ENCODE measurements at places on chromosomes 7 and 10.
A peak's percentile ranks its signal among the peaks of the same experiment; 100 is the strongest.

DNA sequence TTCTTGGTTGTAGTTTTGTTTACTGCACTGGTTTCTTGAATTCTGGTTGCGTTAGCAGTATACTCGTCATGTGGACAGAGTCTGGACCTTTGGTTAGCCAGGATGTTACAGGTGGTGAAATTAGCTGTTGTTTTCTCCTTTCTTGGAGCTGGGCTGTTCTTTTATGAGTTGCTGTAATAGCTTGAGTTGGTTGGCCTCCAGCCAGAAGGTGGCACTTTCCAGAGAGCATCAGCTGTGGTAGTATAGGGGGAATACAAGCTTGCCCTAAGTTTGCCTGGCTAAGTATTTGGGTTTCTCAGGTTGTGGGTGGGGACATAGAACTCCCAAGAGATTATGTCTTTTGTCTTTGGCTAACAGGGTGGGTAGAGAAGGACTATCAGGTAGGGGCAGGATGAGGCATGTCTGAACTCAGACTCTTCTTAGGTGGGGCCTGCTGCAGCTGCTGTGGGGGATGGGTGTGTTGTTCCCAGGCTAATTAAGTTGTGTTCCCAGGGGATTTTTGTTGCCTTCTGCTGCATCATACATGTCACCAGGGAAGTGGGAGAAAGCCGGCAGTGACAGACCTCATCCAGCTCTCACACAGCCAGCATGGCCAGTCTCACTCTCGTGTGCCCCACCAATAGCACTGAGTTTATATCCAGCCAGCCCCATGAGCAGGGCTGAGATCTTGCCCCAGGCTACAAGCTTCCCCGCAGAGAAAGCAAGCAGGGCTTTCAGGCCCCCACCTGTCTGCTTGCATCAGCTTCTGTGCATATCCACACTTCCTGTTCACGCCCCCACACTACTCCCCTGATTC is 246.7 kb upstream of the TPK1 start:
- no peak for DNase-seq

DNA sequence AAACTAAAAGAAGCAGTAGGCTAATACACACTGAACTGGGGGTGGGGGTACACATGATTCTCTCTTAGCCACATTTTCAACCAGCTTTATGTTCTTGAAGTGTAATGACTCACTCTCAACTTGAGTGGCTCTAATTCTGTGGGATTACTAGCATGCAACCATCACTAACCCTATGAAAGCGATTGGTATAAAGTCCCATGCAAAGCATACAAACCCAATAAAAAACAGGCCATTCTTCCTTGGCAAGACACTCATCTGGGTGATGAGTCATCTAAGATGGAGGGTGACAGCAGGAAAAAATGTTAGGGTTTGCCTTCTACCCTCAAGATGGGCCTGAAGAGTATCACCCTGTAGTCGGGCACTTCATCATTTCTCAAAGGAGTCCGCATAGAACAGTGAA is 14.9 kb upstream of the PON3 start:
- no peak for DNase-seq

GRCh38 chr10:45197816-45198485 is 117.5 kb downstream of the OR13A1 start:
- DNase-seq, result no peak

DNA sequence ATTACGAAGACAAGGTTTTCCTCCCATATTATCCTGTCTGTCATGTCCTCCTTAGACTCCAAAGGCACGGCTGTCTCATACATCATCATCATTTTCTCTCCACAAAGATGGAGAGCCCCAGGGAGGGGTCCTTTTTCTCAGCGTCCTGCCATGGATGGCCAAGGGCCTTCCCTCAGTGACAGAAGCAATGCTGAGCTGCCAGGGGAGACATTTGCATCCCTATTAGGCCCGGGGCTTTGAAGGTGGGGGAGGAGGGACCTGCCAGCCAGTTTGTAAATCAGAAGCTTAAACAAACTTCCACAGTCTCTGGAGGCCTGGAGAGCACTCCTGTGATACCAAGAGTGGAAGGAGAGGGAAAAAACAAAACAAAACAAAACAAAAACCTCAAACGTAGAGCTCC is 112.4 kb upstream of the ADO start:
- DNase-seq, result no peak

GRCh38 chr7:29255199-29255878 is 60.8 kb downstream of the CHN2 start:
- DNase-seq, result no peak

GRCh38 chr7:31014826-31015225 is 37.3 kb upstream of the ADCYAP1R1 start:
- DNase-seq, result no peak

- DNase-seq, result no peak
These were observed 93.3 kb upstream of the FAM171A1 start for GRCh38 chr10:15464381-15464780.

DNA sequence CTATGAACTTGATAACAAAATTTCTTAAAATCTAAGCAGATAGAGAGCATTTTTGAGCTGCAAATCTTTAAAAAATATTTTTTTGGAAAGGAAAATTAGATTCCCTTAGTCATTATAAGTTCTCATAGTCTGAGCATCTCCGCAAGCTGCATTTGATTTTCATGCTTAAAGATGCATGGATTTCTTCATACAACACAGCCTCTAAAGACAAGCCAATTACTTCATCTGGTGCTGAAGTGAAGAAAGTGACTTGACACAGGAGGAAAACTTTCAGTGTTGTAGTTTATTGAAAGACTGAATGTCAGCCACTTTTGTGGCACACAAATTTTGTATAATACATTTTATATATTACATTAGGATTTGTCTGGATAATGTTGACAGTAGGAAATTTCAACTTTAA is 22.5 kb downstream of the SEMA3D start:
- DNase-seq, result no peak

- DNase-seq, result no peak
These were observed 34.0 kb downstream of the SPDYE6 start for GRCh38 chr7:102322202-102322715.

GRCh38 chr7:43535031-43535451 is 47.9 kb upstream of the STK17A start:
- DNase-seq, result no peak

DNA sequence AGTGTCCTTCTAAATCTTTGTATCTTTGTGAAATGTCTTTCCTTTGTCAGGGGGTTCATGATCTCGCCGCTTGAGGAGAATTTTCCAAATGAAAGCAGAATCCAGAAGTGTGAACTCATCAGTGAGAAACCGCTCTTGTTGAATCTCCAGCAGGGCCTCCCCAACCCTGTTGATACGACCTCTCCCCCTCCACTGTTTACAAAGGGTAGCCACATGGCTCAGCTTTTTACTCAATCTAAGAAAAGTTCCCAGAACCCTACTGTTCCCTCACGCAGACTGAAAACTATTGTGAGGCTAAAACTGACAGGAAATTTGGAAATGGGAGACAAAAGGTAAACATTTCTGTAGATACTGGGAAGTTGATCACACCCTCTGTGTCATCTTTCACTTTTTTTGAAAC is 73.9 kb downstream of the SEMA3C start:
- no peak for DNase-seq

DNA sequence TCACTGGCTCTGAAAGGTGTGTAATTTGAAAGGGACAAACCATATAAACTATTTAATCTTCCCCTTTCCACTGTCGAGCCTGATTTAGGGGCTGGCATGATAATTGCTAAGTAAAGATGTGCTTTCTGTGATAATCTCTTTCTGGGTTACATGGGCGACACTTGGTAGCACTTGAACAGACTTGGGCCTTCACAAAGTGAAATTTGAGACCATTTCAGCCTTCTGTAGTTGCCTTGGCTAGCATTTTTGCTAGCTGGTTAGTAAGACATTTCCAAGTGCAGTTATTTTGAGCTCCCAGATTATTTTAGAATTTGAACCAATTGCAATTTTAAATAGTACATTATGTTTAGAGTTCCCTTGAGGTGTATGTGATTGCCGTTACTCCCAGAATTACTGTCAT is 432.7 kb upstream of the GALNT17 start:
- DNase-seq, result no peak

GRCh38 chr7:91348711-91349110 is 84.5 kb downstream of the FZD1 start:
- no peak for DNase-seq

DNA sequence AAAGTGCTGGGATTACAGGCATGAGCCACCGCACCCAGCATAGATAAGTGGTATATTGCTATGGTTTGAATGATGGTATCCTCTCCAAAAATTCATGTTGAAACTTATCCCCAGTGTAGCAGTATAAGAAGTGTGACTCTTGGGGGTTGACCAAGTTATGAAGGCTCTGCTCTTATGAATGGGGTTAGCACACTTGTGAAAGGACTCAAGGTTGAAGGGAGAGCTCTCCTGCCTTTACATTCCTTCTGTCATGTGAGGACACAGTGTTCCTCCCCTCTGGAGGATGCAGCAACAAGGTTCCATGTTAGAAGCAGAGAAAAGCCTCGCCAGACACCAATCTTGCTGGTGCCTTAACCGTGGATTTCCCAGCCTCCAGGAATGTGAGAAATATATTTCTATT is 58.0 kb downstream of the ADK start:
- no peak for DNase-seq

DNA sequence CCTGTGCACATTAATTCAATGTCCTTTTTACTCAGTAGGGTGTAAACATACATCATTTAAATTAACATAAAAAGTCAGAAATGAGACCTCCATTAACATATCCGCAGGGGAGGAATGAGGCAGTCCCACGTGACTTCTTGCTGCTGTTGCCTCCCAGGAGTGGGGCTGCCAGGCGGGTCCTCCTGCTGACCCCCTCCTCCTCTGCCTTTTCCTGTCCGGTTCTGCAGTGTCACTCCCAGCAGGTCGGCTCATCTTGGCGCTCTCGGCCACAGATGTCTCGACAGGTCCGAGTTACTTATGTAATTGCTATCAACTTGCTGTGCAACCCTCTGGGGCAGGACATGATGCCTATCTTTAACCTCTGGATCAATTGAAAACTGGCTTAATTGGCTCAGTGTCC is 329.6 kb downstream of the GALNT17 start:
- DNase-seq, result no peak

DNA sequence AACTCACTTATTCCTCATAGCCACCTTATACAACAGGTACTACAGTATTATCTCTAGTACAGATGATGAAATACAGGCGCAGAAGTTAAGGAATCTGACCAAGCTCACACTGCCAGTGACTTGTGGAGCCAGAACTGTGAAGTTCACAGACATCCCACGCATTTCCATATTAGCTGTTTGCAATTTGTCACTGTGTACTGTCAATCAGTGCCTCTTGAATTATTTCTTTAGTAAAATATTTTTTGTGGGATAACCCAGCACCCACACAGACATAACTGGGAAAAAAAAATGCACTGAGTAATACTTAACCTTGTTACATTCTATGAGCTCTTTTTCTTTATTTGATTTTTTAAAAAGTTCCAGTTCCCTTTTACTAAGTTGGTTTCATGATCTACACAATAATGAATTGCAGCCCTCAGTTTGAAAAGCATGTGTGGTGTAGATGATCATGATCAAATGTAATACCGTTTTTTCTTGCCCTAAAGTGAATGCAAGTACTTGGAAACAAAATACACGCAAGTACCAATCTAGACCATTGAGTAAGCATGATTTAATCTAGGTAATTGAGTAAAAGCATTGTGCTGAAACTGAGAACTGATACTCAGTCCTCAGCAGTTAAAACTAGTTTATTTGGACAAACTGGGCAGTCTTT is 14.1 kb downstream of the CUL1 start:
- no peak for DNase-seq

- DNase-seq, result peak; percentile 3
These were observed 220.1 kb downstream of the TNS3 start for GRCh38 chr7:47361746-47362215.

DNA sequence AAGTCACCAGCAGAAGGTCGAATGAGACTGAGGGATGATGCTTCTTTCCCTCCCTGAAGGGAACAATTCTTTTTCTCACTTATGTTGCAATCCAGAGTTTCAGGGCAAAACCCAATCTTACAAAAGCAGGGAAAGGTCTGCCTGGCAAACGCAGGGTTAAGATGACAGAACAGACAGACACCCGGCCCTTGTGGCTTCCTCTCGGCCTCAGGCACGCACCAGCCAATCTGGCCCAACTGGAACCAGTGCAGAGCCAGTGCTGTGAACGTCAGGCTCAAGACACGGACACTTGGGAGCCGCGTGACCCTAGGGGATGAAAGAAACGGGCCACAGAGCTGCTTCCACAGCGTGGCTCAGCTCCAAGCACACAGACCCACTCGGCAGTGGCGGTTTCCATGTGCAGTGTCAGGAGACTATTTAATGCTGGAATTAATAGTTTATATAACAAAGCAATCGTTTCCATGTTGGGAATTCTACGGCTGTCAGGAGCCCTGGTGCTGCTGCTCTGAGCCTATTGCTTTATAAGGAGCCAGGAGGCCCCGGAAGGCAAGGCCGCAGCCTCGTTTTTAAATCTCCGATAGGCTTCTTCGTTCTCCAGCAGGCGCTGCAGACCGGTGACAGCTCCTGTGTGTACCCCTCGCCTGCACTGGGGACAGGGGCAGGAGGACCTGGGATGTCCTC is 198.4 kb downstream of the DIP2C start:
- DNase-seq, result no peak

- no peak for DNase-seq
These were observed 41.8 kb upstream of the WNT16 start for GRCh38 chr7:121286742-121287734.

DNA sequence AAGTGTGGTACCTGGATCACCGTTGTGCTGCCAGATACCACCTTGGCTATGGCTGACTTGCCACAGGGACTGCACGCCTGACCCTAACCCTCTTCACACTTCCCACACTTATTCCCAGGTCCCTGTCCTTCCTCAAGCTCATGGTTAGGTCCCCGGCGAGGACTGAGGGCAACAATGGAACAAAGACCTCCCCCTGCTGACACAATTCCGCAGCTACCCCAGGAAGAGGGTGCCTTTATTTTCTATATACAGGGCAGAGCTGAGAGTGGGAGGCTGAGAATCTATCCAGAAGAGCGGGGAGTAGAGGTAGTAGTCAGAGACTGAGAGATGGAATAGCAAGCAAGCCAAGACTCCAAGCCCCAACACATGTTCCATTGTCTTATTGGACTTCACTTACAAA is 118.1 kb upstream of the SEM1 start:
- DNase-seq, result no peak

GRCh38 chr10:17353568-17354300 is 100.7 kb downstream of the ST8SIA6 start:
- DNase-seq, result no peak

DNA sequence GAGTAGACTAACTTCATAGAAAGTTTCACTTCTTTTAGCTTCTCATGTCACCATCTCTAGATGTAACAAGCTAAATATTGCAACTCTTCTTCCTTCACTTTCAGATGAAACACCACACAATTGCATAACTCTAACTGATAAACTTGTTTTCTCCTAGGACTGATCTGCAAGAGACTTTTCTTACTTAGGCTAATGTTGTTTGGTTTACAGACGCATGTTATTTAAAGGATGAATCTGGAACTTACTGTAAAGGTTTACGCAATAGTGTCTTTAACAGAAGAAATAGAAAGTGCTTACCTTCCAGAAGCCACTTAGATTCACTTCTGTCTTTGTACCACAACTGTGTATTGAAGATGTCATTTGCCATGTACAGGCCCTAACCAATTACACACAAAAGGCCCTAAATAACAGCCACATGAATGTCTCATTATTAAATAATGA is 22.1 kb upstream of the ZC3HAV1 start:
- no peak for DNase-seq

- no peak for DNase-seq
These were observed 30.0 kb upstream of the TES start for GRCh38 chr7:116180302-116180701.

All from stimulated activated CD8-positive, alpha-beta memory T cell treated with anti-CD3 and anti-CD28 coated beads, Interleukin-15, amount 100 ng/mL, for 24 hours (primary cell).